ENCODE measurements at places on chromosomes 12 and 14. TPM values are rescaled to one million over a fixed set of nuclear protein-coding genes. Genes with fewer than 3 reads are reported as not detected.

DNA sequence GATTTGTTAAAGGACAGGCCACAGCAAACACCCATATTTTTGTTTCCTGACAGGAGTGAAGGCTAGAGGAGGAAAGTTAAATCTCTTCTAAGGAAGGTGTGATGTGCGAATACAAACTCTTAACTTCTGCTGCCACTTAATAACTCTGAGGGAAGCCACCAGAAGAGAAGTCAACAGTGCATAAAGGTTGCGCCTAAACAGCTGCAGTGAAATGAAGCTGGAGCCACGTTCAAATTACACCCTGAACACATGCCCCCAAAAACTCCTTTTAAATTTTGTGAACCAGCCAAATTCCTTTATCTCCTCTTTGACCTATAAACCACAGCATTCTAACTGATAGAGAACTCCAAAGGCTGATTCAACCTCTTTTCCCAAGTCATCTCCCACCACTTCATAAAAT is 22.4 kb downstream of the DENND5B start:
- no peak for DNase-seq

DNA sequence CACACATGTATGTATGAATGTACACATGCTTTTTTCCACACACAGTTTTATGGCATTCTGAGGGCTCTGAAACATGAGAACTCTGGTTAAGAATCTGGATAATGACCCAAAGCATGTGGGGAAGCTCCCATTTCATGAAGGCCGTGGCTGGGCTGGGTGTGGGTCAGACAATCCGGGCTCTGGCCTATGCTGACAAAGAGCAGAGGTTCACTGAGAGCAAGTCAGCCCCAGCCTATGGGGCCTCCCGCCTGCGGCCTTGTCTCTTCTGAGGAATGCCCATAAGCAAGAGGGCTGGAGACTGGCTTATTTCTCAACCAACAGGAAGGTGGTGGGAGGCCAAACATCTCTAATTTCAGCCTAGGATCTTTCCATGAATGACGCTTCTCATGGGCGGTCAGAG is 8.5 kb downstream of the MYH6 start:
- no peak for DNase-seq

DNA sequence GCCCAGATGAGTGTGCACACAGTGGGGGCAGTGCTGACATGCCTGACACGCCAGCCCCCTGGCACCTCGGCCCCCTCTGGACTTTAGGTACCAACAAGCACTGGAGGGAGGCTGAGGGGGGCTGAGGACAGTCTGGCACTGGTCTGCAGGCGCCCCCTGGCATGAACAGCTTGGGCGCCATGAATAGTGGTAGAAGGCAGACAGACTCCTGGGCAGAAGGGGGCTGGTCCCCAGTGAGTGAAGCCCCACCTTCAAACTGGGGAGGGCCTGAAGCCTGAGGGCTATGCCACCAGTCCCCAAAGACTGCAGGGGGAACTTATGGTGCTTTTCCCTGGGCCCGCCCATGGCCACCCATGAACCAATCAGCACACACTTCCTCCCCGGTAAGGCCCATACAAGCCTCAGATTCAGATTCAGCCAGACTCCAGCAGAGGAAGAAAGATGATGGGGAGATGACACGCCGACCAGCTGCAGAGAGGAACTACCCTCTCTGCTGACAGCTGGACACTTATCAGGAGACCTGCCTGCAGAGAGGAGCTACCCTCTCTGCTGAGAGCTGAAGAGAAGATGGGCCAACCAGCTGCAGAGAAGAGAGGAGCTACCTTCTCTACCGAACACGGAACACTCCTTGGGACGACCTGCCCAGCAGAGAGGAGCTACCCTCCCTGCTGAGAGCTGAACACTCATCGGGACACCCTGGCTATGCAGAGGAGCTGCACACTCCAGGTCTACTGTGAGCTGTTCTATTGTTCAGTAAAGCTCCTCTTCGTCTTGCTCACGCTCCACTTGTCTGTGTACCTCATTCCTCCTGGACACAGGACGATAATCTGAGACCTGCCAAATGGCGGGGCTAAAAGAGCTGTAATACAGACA is 324.5 kb downstream of the PCNX1 start:
- DNase-seq: peak; percentile 25

DNAI7 gene
- total RNA-seq: 0.11 TPM

KLRD1 gene
- total RNA-seq: 0.29 TPM

All from Daoy (cell line).